ENCODE measurements at places on chromosomes 16 and 17. TPM values are rescaled to one million over a fixed set of nuclear protein-coding genes. Genes with fewer than 3 reads are reported as not detected.

The FAM117A gene
- total RNA-seq: 23.7 TPM

The CHD9NB gene
- 0.85 TPM for total RNA-seq

The CALB2 gene
- 0.81 TPM for total RNA-seq

The DUSP3 gene
- total RNA-seq: 137 TPM

The PTGES3L gene
- 1.5 TPM for total RNA-seq

The KRT14 gene
- total RNA-seq: 18.7 TPM

Measured in thoracic aorta (tissue), 2 donors.